ENCODE measurements at places on chromosomes 5 and 9.

DNA sequence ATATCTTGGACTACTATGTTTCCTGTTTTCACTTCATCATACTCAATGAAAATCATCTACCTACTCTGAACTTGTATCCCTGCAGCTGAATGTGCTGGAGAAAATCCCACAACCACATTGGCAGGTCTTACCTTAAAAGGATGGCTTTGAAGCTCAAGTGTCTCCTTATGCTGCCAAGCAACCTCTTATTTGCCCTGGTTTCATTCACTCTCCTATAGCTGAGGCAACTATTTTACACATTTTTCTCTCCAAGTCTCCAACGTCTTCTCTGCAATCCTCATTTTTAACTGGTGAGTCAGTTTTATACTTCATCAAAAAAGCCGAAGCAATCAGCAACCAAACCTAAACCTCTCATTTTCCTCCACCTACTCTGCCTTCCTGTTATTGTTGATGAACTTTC lies 49.7 kb downstream of the POU4F3 start:
- no peak for DNase-seq

- DNase-seq, result no peak
Observed at GRCh38 chr9:36040271-36040925, 3.7 kb downstream of the RECK start.

DNA sequence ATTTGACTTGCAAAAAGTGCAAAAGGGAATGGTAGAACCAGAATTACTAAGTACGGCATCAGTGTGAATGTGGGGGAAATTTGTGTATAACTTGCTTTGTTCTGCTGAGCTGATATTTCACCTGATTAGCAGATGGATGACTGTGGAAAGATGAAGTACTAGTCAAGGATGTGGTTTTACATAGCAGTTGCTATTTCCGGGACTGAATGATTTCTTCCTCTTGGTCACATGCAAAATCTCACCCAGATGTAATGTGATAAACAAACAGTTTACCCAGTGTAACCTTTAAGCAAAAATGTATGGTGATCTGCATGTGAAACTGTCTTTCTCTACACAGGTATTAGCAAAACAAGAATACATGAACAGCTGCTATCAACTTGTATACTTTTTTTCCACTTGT lies 46.1 kb downstream of the DCP2 start:
- DNase-seq, result peak; percentile 56

GRCh38 chr5:372996-373709 lies 51.6 kb downstream of the AHRR start:
- DNase-seq, result peak; percentile 80

GRCh38 chr5:93557021-93557604 lies 23.9 kb downstream of the NR2F1-AS1 start:
- no peak for DNase-seq

DNA sequence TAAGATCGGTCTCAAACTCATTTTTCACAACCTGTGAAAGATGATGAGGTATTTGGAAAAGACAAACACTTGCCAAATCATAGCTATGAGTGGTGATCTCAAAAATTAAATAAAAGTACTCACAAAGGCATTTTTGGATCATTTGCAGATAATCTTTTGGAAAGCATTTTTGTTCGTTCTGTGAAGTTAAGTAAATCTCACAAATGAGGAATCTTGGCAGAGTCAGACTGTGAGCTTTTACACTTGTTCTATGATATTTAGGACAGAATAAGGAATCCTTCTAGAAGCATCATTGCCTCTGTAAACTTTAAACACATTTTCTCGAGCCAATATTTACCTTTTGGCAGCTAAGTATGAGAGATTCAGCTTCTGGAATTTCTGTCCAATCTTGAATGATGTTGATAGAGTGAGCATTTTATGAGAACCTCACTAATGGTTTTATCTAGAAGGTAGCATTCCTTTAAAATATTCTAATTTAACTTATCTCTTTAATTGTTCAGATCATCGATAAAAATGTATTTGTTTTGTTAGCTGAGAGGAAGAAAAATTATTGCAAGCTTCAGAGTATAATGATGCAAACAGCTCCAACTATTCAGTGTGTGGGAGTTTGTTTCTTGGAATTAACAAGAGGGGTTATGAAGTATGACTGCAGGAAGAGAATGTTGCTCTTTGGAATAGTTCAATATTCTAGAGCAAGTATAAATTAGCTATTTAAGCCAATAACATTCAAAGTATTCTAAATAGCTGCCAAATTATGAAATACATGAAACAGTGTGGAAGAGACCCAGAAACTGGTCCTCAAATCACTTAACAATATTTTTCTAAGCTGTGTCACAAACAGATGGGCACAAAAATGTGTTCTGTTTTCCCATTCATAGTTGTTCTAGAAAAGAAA lies 48.6 kb upstream of the SLCO6A1 start:
- no peak for DNase-seq

- DNase-seq, result no peak
Observed at GRCh38 chr5:176816791-176817347, 6.5 kb downstream of the UNC5A start.

- DNase-seq, result no peak
Observed at GRCh38 chr9:106874652-106875051, 11.7 kb downstream of the ZNF462 start.

GRCh38 chr5:73917433-73917832 lies 291.4 kb downstream of the ARHGEF28 start:
- DNase-seq, result no peak

- no peak for DNase-seq
Observed at GRCh38 chr5:177085985-177086653, 596 bp upstream of the FGFR4 start.

GRCh38 chr5:105288946-105289345 lies 1726.4 kb upstream of the NUDT12 start:
- no peak for DNase-seq

DNA sequence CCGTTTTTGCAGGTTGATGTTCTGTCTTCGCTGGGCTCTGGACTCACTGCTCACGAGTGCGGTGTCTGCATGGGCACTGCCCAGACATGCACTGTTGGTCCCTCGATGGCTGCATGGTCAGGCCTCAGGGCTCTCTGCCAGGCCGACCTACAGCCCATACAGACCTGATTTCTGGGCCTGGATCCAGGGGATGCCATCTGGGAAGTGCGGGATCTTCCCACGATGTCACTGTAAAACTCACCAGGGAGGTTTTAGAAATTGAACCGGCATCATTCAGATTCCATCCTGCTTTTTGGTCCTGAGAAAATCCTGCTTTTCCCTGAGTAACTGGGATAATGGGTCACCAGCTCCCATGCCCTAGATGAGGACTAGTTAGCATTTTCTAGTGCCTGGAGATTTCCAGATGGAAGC lies 9.1 kb downstream of the S1PR3 start:
- no peak for DNase-seq

DNA sequence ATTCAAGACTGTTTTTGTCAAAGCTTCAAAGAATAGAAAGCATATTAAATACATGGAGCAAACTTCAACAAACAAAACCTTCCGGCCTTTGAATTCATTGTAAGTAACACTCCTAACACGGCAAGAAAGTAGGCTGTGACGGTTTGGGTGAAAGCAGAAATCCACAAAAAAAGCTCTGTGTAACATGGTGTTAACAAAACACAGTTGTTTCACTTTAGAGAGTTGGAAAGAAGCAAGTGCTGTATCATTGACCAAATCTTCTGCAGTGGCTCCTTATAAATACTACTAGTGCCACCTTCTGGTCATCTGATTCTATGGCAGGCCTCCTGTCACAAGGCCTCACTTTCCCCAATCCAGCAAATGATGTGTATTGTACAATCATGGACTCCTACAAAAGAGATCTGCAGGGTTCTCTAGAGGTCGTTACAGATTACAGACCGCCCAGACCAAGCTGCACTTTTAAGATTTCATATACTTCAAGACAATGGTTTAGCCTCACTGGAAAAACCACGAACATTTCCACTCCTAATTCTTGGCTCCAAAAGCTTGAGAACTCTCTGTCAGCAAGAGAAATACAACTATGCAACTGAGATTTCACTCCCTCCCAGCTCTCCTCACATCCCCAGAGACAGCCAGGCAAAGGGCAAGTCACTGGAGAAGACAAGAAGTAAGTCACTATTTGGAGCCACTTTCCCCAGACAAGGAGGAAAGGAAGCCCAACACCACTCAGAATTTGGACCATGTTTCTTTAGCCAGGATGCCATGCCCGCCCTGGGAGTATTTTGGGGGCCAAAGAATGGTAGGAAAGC lies 196.2 kb downstream of the DTWD2 start:
- peak; percentile 93 for DNase-seq

- no peak for DNase-seq
Observed at GRCh38 chr9:98071737-98072136, 15.2 kb downstream of the NANS start.

DNA sequence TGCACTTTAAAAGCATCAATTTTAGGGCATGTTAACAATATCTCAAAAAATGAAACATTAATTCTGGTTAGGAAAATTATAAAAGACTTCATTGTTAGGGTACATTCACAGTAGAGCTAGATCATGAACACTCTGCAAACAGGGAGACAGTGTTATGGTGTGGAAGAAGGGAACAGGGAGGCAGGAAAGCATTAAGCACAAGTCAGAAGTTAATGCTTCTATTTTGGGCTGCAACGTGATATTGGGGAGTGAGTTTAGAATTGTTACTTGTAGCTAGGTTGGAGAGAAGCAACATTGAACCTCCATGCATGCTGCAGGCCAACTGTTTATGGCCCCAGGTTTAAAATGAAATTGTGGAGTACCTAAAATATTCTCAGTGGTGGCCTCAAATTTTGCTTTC lies 278.1 kb upstream of the NMUR2 start:
- DNase-seq, result no peak

DNA sequence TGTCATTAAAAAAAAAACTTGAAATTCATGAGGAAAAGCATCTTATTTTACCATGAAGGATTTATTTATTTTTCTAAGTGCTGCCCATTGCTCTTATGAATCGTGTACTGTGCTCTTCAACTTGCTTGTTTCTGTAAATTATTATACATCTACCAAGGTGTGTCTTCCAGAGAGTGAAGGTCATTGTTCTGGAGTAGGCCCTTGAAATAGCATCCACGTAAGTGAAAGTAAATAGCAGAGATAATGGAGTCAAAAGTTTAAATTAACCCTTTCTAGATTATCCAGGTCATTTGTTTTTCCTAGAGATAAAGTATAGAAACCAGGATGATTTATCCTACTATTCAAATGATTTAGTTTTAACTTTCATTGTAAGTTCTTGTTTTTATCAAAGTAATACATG lies 473.1 kb downstream of the DIRAS2 start:
- no peak for DNase-seq

GRCh38 chr9:116133163-116133562 lies 20.4 kb upstream of the PAPPA start:
- no peak for DNase-seq

GRCh38 chr9:38412751-38413150 lies 11.5 kb downstream of the IGFBPL1 start:
- no peak for DNase-seq

- DNase-seq, result no peak
Observed at GRCh38 chr9:130935648-130936271, 3.3 kb downstream of the FIBCD1 start.

GRCh38 chr9:4301971-4302427 lies 2.1 kb upstream of the GLIS3 start:
- no peak for DNase-seq

DNA sequence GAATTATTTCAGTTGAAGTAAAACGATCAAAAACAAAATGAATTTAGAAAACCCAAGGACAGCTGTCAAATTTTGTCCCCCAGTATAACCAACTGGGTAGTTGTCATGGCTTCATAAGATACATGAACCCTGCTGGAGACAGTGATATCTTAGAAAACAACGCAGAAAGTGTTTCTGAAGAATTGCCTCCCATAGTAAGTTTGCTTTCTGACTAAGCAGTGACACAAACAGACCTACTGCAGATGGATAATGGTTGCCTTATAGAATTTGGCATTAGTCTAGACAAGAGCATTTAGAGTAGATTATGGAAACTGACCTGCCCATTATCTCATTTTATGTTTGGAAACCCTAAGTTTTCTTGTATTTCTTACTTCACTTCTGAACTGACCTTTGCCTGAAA lies 187.7 kb upstream of the KCNN2 start:
- no peak for DNase-seq

GRCh38 chr5:2983583-2984300 lies 232.3 kb upstream of the IRX2 start:
- no peak for DNase-seq

DNA sequence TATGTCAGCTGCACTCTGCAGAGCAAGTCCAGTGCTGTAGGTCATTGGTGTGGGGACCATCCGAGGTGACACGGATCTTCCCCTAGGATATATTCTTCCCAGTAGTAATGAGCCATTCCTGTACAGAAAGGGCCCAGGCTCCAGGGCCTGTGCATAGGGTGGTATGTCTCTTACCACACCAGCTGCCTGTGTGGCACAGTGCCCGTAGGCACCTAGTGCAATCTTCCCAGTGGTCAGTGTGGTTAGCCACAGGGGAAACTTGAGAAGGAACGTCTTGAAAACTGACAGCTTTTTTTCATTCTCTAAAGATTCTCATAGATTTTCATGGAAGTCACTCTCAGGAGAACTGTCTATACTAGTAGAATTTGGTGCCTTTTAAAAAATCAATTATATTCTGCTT lies 39.8 kb downstream of the CYSTM1 start:
- DNase-seq, result peak; percentile 89

GRCh38 chr9:77725046-77725694 lies 77.0 kb upstream of the GNA14 start:
- no peak for DNase-seq

DNA sequence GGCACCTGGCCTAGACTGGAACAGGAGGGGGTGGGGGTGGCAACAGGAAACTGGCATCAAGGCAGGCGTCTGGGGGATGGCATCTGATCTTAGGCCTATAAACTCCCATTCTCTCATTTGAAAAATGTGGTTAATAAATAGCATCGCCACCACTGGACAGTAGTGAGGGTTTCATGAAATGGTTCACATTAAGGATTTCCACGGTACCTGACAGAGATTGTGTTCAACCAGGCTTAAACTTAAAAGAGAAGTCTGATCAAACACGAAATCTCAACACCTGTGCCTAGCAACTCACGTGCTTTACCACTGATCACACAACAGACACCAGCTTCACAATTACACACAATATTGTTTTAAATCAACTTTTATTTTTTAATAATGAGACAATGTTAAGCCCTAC lies 3.0 kb downstream of the DENND1A start:
- DNase-seq, result no peak

- DNase-seq, result no peak
Observed at GRCh38 chr5:102663749-102664530, 91.2 kb upstream of the PAM start.

GRCh38 chr9:4594994-4595393 lies 67.1 kb upstream of the PLPP6 start:
- no peak for DNase-seq

DNA sequence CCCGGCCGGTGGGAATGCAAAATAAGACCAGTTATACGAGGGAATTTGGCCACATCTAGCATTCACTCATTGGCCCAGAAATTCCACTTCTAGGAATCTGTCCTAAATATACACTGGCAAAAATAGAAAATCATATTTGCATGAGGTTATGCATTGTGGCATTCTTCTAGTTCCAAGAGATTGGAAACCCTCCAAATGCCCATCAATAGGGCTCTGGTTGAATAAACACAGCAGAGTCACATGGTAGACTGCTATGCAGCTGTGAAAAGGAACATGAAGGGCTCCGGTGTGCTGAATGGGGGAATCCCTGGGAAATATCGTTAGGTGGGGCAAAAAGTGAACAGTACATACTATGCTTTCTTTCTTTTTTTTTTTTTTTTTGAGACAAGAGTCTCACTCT lies 36.8 kb downstream of the PTGES start:
- no peak for DNase-seq

GRCh38 chr9:37456817-37457216 lies 8.4 kb downstream of the ZBTB5 start:
- DNase-seq, result no peak
